ENCODE measurements at places on chromosomes 3 and 15.

GRCh38 chr3:35785234-35785888 lies 146.0 kb downstream of the ARPP21 start:
- no peak for DNase-seq

- DNase-seq = no peak
These were observed 246.9 kb upstream of the AGTR1 start for GRCh38 chr3:148450819-148451218.

- peak; percentile 40 for DNase-seq
These were observed 89.5 kb downstream of the ITPR1 start for GRCh38 chr3:4582624-4583023.

- DNase-seq = no peak
These were observed 4.5 kb upstream of the RPL24 start for GRCh38 chr3:101690972-101691371.

DNA sequence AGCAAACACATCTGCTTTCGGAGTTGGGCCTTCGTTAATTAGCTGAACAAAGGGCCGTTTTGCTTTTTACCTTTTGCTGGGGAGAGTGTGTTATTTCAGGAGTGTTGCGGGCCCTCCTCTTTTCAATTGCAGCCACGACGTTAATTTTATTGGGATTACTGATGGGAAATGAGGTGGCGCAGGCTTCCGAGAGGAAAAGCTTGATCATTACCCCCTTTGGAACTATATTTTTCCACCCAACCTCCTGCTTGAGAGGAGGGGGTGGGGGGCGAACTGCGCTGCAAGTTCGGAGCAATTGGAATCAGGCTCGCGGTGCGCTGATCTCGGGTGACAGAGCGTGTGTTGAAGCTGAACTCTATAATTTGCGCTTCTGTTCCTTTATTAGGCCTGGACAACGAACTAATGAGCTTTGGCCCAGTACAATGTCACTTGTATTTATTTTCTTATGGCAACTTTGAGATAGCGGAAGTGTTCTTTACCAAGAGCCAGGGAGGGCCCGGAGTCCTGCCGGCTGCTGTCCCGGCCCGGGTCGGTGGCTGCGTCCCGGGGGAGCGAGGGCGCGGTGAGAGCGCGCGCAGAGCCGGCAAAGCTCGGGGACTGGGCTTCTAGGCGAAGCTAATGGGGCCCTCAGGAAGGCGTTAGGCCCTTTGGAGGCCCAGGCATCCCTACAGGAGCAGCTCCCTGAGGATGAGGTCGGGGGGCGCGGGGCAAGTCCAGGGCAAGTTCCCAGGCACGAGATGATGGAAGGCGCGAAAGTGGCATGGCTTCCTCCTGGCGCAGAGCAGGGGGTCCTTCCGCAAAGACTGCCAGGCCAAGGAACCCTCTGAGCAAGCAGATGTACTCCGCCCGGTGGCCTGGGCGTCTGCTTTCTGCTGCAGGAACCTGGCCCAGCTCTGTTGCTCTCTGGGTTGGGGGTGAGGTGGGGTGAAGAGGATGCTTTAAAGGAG lies 12.9 kb downstream of the NR2F2 start:
- no peak for DNase-seq

DNA sequence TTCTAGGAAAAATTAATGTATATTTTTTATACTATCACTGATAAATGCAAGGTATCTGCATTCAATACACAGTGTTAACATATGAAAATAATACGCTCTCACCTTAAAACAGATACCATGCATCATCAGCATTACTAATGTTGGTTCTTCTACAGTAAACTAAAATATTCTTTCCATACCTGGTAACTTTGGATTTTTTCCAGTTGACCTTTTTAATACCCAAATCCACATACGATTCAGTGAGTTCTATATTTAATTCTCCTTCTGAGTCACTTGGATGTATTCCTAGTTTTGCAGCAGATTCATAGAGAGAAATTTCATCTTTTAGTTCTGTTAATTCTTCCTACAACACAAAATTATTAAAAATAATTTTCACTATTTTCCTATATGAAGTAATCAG lies 29.9 kb downstream of the CEP152 start:
- peak; percentile 44 for DNase-seq

- DNase-seq = peak; percentile 86
These were observed 65.4 kb downstream of the BDH1 start for GRCh38 chr3:197490098-197491058.

DNA sequence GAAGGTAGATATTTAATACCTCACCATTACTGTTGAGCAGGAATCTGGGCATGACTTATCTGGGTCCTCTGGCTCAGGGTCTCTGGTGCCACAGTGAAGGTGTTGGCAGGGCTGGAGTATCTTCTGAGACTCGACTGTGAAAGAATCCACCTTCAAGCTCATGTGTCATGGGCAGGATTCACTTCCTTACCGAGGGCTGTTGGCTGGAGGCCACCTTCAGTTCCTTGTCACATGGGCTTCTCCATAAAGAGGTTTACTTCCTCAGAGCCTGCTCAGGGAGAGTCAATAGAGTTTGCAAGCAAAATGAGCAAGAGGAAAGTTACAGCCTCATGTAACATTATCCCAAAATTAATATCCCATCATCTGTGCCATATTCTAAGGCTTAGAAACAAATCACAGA lies 459.5 kb downstream of the NR2F2 start:
- DNase-seq = no peak

DNA sequence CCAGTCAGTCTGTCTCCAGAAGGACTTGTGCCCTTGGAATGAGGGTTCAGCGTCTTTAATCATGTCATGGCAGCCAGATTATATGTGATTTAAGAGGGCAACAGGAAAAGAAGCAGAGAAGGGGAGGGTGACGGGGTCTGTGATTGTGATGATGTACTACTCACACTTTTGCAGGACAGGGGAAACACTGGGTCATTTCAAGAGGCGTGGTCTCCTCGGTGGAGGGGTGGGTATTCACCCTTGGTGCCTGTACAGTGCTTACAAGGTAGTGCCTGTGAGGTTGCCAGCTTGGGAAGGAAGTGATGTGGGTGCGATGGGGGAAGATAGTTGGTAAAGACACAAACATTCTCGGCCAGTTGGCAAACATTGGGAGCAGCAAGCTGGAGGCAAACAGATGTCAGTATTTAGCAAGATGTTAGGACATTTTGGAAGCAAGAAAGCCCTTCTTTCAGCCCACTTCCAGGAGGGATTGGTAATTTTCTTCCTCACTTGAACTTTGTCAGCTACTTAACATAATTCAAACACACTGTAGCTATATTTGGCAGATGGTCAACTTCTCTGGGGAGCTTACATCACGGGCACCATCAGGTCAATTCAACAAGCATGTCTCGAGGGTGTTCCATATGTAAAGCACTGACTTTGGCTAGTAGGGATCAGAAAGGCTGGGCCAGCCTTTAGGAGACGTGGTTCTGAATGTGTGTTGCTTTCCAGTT lies 71.4 kb upstream of the ROPN1 start:
- peak; percentile 64 for DNase-seq

Data from fibroblast of skin of right biceps (primary cell).